ENCODE measurements at places on chromosomes 6 and 20.

DNA sequence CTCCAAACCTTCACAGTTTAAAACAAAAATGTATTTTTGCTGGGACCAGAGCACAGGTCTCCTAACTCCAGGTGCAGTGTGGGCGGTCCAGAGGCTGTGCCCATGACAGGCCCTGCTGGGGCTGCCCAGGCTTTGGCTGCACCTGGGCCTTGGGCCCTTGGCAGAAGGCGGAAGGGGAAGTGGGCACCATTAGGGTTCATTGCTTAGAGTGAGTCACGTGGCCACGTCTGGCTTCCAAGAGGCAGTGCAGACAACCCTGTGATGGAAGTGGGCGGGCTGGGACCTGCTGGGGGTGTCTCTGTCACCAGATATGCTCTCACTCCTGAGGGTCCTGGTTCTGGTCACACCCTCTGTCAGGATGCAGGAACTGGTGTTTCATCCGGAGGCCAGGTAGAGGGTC is 302.2 kb downstream of the QKI start:
- no peak for DNase-seq

DNA sequence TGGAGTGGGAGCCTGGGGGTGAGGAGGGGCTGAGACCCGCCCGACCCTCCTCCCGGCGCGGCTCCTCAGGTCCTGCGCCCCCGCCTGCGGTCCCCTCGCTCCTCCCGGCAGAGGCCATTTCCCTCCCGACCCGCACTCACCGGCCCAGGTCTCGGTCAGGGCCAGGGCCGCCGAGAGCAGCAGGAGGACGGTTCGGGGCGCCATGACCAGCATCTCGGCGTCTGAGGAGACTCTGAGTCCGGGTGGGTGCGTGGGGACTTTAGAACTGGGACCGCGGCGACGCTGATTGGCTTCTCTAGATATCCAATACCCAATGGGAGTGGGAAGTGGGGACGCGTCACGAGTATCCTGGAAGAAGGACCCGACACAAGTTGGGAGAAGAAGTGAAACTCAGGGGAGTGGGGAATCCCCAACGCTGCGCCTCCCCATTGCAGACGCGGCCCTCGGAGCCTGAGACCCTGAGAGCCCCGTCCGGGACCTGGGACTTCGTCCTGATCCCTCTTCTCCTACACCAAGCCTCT is at the start of gene HLA-B:
Gene HLA-B (minus strand): TSS at position 234 of the 521 bp plus-strand sequence. CDS start 21 bp downstream, at position 213.
- peak; percentile 55 for DNase-seq

GRCh38 chr6:43951063-43951755 is 176.0 kb downstream of the MRPL14 start:
- DNase-seq = no peak

DNA sequence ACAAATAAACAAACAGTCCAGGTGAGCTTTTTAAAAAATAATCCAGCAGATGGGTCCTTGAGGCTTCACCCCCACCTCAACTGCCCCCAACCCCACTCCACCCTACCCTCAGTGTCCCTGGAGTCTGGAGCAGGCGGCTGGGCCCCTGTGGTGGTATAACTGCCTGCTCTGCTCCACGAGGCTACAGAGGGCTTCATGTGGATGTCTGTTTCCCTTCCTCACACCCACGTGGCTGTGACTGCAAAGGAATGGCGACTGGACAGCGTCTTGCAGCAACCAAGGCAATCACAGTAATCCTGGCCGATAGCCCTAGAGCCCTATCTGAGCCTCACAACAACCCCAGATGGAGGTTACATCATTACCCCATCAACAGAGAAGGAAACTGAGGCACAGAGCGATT is 76.5 kb downstream of the SLC2A10 start:
- DNase-seq = no peak

DNA sequence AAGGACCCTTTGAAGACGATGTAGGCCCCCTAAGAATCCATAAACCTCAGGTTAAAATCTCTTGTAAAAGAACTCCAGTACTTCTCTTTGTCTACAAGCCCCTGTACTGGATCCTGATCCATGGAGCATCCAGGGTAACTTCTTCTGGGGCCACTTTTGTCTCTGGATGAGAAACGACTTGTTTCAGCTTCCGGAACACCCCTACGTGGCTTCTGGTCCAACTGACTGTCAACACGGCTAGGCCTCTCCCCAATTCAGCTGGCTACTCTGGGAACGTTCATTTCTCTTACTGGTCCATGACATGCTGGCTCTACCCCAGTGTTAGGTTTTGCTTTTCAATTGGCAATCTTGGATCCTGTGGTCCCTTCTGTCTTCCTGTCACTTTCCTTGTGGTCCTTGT is 198.0 kb downstream of the BACH2 start:
- no peak for DNase-seq

- DNase-seq = no peak
Observed at GRCh38 chr6:13383328-13384163, 55.2 kb upstream of the TBC1D7 start.

GRCh38 chr6:145829950-145830349 is 15.4 kb upstream of the FBXO30 start:
- no peak for DNase-seq

DNA sequence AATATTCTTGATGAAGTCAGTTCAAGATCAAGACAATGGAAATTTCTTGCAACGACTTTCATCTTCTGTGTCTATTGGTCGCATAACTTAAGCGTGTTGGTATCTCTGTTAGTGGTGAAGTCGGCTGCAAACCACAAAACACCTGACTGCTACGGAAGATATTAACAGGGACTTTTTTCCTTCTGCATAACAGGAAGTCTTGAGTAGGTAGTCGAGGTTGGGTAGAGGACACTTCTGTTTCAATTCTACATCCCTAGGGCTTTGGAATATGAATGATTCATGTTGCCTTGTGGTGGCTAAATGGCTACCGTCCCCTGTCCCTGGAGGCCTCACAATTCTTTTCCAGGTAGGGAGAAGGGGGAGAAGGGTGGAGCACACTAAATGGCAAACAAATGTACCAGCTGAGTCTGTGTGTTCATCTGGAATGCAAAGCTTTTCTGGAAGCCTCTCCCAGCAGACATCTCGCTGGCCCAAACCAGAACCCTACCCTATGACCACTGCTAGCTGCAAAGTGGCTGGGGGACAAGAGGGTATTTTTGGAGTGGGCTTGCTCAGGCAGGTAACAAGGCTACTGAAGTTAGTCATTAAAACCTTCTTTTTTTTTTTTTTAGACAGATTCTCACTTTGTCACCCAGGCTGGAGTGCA is 34.6 kb upstream of the NKX2-2 start:
- no peak for DNase-seq

DNA sequence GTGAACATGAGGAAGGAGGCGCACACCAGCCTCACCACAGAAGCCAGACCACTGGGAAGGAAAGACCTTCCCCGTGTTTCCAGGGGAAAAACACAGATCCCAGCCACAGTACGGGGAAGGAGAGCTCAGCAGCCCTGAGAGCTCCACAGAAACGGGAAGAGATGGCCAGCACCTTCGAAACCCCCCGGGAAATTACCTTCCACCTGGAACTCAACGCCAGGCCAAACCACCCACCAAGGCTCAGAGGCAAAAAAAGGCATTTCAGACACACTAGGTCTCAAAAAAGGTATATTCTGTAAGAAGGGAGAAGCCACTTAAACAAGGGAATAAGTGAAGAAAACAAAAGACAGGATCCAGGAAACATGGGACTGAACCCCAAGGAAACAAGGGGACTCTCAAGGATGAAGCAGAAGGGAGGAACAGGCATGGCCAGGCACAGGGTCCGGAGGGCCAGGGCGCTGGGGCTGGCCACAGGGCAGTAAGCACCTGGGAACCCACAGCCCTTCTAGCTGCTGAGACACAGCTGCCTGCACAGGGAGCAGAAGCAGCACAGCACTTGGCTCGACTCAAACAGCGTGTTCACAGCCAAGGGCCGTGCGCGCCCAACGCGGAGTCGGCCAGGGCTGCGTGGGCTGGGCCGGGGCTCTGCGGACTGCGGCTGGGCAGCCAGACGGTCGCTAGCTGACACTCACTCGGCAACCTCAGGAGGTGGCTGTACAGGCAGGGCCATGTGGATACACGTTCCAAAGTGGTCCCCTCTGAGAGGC is 44.6 kb downstream of the TAF4 start:
- DNase-seq = no peak

- DNase-seq = no peak
Observed at GRCh38 chr20:19100975-19101374, 111.5 kb upstream of the SLC24A3 start.

- no peak for DNase-seq
Observed at GRCh38 chr6:162377735-162378134, 349.8 kb downstream of the PRKN start.

DNA sequence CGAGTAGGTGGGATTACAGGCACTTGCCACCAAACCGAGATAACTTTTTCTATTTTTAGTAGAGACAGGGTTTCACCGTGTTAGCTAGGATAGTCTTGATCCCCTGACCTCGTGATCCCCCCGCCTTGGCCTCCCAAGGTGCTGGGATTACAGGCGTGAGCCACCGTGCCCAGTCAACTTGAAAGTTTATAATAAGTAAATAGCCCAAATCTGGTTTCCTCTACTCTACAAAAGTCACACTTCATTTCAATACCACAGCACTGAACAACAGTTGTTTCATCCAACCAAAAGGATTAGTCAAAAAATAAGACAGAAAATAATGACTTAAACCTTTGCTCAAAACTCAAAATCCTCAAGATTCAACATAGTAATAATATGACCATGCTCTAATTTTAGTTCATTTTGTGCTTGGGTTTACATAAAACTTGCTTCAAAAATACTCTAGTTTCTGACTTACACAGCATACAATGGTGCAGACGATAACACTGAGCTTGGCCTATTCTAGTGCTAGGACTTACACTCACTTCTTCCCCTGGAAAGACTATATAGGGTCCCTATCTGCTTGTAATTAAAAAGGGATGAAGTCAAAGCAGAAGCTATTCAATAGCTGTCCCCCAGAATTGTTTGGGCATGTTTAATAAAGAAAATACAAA is 56.7 kb downstream of the NT5E start:
- no peak for DNase-seq

- DNase-seq = no peak
Observed at GRCh38 chr6:38943964-38944363, 104.6 kb upstream of the GLP1R start.

GRCh38 chr6:36124881-36125280 is 5.4 kb upstream of the MAPK13 start:
- DNase-seq = no peak

- no peak for DNase-seq
Observed at GRCh38 chr6:146857980-146858347, 259.2 kb downstream of the ADGB start.

GRCh38 chr20:6680441-6680840 is 87.0 kb upstream of the BMP2 start:
- DNase-seq = no peak

DNA sequence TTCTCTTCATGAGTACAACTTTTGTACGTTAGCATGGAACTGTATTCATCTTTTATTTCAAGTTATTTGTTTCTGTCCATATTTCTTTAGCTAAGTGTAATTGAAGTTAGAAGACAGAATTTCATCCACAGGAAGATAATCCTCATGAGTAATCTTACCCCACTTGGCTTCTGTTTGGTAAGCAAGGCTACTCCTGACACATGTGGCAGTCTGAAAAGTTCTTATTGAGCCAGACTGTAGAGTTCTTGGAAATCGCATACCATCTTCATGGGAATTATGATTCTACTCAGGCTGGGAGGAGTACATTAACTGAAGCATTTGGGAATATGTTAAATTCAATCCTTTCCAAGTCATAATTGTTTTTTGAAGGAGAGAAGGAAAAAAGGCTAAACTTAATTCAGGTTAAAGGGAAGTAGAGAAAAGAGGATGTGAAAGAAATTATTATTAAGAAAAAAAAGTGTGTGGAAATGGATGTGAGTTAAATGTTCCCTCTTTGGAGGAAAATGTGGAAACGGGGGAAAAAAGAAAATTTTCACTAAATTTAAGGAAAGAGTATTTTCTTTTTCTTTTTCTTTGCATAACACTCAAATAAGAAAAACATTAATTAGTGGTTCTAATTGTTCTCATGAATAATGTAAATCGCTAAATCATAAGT is 41.5 kb upstream of the TENT5A start:
- no peak for DNase-seq

DNA sequence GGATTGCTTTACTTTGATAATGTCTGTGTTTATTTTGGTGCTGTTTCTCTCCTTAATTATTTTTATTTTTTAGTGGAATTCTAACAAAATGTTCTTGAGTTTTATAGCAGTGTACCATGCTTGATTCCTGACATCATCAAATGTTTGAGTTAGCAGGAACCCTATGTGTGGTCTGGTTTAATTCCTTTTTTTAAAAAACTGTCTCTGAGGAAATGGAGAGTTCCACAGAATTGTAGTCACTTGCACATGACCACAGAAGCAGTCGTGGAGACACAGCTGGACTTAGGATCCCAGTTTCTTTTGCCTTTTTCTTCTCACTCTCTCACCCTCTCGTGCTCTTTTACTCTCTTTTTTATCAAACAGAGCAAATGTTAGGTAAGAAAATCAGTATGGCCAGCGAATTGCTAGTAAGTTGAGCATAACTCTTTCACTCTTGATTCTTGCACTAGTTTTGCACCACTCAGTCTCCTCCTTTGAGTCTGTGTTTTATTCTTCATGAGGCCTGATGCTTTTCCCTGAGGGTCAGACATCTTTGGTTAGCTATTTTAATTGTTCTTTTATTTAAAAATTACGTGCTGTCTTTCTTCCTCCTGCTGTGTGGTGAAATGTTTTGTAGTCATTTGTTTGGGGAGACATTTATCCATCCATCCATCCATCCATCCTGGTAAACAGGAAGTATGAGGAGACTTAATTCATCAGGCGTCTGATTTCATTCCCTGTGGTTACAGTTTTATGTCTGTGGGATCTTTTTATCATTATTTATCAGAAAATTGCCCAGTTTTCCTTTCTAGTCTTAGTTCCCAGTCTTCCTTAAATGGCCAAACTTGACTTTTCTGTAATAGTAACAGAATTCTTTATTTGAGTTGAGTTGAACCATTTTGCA is 83.0 kb downstream of the SCAF8 start:
- DNase-seq = no peak

- DNase-seq = no peak
Observed at GRCh38 chr20:6626805-6627204, 140.7 kb upstream of the BMP2 start.

DNA sequence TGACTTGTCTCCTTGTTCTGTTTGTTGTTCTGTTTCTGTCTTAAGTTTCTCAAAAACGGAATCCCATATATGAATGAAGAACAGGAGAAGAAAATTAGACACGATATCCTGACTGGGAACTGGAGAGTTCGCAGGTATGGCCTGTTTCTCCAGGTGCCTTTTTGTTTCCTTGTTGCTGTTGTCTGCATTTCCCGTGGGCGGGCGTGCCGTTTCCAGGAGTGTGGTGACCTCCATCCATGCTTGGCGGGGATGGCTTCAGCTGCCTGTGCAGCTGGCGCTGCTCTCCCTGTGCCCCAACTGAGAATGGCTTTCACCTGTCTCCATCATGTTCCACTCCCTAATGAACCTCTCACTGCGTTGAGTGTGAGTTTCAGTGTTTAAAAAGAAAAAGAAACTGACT is 4.4 kb downstream of the PNLDC1 start:
- no peak for DNase-seq
